ENCODE measurements at places on chromosomes 11 and 22. TPM values are rescaled to one million over a fixed set of nuclear protein-coding genes. Genes with fewer than 3 reads are reported as not detected.

KDELR3 gene
- total RNA-seq, result 15.4 TPM

DGKZ gene
- total RNA-seq, result 70.1 TPM

ISX gene
- total RNA-seq, result not detected

CRYBB1 gene
- not detected for total RNA-seq

KCNJ1 gene
- total RNA-seq, result 0.03 TPM

USH1C gene
- total RNA-seq, result not detected

FOLR1 gene
- not detected for total RNA-seq

PHRF1 gene
- 30.4 TPM for total RNA-seq

SHANK2 gene
- 1.5 TPM for total RNA-seq

DNA sequence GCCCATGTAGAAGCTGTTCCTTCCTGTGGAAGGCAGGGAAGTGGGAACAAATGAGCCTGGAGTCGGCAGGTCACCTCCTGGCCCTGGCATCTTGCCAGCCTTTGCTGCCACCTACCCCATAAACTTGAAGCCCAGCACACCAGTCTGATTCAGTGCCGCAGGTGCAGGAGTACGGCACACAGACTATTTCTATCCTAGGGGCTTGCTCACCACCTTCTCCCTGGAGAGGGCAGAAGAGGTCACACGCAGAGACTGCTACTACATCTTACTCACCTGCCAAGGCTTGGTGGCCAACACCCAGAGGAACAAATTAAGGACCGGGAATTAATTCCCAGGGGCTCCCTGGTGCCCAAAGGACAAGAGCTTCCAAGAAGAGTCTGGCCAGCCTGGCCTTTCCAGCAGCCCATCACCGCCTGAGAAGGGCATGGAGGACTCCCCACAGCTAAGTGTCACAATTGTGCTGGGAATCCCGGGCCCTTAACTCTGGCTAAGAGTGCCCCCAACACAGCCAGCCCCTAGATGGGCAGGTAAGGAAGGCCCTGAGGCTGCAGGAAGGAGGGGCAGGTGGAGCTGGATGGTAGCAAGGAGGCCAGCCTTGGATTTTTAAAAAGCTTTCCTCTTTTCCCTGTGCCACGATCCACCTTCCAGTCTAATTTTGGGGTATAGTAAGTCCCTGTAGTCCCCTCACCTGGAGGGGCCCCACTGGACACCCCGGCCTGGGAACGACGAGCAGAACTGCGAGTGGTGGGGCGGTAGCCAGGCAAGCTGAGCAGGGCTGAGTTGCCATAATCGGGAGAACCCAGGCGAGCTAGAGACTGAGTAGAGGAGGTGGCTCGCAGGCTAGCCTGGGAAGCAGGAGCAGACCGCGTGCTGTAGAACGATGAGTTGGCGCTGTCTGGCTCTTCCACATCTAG, 6.9 kb downstream of the IL18BP start:
- DNase-seq, result no peak

GRCh38 chr22:20124083-20124787, 7.2 kb upstream of the TRMT2A start:
- DNase-seq, result no peak

DNA sequence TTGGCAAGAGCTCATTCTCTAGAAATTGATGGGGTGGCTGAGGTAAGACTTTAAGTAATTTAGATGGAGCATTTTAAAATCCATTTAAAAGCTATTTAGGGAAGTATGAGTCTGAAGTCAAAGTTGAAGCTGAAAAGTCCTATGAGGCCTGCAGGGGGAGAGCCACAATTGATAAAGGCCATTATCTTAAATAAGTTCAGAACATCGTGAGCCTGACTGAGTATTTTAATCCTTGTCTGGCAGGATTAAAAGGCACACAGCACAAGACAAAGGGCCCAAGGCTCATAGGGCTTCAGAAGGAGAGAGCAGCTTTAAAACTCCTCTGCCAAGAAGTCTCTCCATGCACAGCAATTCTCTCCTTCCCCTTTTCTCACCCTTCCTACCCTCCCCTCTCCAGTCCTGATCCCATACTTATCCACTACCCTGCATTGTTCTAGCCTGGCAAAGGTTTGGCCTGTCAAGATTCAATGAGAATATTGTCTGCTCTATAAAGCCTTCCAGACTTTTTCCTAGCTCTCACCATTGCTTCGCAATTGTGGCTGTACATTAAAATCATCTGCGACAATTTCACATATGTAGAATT, 1312.9 kb downstream of the FAM181B start:
- no peak for DNase-seq

- DNase-seq, result no peak
These were observed 11.9 kb upstream of the CSF2RB start for GRCh38 chr22:36901411-36902142.

DNA sequence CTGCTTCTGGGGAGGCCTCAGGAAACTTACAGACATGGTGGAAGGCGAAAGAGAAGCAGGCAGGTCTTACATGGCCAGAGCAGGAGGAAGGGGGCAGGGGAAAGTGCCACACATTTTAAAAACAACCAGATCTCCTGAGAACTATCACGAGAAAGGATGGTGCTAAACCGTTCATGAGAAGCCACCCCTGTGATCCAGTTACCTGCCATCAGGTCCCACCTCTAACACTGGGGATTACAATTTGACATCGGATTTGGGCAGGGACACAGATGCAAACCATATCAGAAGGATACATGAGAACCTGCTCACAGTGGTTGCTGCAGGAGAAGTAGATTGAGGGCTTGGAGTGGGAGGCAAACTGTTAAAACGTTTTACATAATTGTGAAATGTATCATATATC, 152.2 kb downstream of the ADAMTS15 start:
- no peak for DNase-seq

DNA sequence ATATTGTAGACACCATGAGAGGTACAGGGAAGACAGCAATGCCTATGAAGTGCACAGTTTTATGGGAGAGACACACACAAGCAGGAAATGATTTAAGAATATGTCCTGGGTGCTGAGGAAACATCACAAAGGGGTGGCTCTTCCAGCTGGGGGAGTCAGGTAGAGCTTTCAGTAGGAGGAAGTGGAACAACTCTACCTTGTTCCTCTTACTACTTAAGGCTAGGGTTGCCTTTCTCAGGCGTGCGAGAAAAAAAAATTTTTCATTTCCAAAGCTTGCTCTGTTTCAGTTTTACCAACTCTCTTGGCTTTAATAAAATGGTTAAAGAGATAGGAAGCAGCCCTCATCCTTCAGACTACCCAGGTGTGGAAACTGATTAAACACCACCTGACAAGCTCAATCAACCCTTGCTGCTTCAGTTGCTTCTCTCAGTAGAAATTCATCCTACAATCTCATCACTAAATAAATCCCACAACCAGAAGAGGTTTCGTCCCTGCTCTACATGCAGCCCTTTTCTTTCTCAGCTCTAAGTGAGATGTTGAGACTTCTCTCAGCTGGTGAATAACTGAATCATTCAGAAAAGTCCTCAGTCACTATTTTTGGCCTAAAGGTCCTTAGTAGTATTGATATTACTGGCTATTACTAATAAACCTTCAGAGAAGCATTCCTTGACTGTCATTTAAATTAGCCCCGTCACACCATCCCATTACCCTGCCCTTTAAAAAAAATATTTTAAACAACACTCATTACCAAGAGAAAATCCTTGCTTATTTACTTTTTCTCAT, 5.9 kb downstream of the ABTB2 start:
- no peak for DNase-seq

GRCh38 chr22:34490886-34491285, 570.6 kb upstream of the LARGE1 start:
- no peak for DNase-seq

DNA sequence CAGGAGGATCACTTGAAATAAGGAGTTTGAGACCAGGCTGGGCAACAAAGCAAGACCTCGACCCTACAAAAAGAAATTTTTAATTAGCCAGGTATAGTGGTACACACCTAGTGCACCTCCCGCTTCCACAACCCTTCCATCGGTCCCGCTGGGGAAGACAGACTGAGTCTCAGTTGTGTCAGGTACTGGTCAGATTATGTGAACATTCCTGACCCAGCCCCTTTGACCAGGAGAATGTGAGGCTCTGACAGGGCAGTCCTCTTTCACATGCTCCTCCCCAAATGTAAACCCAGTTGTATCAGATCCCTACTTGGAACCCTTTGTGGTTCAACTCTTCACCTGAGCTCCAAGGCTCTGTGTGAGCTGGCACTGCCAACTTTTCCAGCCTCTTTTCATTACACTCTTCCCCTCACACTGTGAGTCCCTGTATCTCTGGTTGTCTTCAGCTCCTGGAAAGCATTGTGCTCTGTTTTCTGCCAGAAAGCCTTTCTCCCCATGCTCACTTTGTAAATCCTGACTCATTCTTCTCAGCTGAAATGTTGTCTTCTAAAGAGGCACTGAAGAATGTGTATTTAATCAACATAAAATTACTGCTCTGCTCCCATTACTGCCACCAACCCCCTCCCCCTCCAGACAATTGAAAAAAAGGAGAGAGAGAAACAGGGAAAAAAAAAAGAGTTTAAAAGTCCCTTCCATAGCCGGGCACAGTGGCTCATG, 2.1 kb upstream of the TTLL12 start:
- DNase-seq, result no peak

- no peak for DNase-seq
These were observed 4.2 kb downstream of the SGSM3 start for GRCh38 chr22:40374567-40374966.

DNA sequence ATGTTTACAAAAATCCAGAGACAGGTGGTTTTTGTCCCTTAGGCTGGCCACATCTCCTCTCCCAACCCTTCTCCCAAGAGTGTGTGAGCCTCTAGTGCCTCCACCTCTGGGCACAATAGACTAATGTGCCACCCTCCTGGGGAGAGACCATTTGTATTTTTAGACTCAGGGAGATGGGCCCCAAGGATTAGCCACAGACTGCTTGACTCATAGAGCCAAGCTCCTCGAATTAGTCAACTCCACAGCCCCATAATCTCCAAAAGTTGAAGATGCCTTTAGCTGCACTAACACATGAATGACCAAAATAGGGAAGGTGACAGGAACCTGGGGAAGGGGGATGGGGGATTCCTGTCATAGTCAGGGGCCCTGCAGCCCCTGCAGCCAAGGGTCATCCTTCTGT, 53.0 kb upstream of the LRRC32 start:
- no peak for DNase-seq

- DNase-seq, result no peak
These were observed 416 bp upstream of the GAB2 start for GRCh38 chr11:78417888-78418583.

DNA sequence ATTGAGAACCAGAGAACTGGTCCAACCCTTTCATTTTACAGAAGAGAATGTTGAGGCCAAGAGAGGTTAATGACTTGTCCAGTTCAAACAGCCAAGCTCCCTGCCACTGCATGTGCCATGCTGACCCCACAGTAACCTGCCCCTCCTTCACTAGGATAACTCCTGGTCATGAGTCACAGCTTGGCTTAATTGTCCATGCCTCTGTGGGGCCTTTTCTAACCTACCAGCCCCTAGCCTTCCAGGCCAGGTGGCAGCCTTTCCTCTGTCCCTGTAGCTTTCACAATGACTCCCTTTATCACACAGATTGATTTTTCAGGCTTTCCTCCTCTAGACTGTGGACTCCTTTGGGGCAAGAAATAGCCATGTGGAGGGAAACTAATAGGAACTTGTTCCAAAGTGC, 97.2 kb downstream of the PIWIL4 start:
- no peak for DNase-seq

DNA sequence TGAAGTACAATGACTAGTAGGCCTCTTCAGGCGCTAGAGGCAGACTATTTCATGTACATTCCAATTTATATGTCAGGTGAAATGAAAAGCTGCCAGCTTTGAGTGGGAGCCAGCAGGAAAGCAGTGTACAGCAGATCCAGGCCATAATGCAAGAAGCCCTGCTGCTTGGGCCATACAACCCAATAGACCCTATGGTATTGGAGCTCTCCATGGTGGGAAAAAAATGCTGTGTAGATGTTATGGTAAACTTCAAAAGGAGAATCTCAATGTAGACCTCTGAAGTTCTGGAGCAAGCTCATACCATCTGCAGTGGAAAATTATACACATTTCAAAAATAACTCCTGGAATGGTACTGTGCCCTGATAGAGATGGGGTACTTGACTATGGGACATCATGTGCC, 71.5 kb upstream of the CD82 start:
- DNase-seq, result no peak

DNA sequence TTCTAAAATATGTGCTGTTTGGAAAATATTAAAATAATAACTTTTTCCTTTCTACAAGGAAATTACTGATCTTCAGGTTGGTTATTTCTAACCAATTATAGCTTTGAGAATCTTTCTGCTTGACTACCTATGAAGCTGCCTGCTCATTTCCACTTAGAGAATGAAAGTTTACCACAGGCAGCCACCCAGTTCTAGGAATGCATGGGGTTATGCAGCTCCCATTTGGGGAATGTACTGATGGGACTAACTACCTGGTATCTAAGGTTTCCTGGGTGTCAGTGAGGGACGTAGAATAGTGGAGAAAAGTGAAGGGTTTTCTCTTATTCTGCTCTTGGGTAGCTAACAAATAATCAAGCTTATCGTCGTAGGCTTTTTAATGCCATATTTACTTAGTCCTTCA, 73.4 kb downstream of the DEUP1 start:
- no peak for DNase-seq

- no peak for DNase-seq
These were observed 30.9 kb downstream of the PARVA start for GRCh38 chr11:12408156-12408770.
